GM19239 (cell line): ENCODE measurements at places on chromosomes 7 and 10.

GRCh38 chr10:117775526-117775925, 233.0 kb downstream of the EMX2 start:
- no peak for DNase-seq

DNA sequence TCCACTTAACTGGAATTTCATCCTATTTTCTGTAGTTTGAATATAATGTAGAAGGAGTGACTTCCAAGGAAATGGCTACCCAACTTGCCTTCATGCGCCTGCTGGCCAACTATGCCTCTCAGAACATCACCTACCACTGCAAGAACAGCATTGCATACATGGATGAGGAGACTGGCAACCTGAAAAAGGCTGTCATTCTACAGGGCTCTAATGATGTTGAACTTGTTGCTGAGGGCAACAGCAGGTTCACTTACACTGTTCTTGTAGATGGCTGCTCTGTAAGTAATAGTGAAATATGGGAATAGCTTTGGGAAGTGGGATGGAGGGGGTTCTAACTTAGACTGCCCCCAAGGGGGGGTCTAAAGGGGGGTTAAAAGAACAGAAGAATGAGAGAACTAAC, 34.5 kb downstream of the COL1A2 start:
- DNase-seq: no peak

GRCh38 chr10:78766603-78767002, 302.2 kb upstream of the ZMIZ1 start:
- DNase-seq: no peak

DNA sequence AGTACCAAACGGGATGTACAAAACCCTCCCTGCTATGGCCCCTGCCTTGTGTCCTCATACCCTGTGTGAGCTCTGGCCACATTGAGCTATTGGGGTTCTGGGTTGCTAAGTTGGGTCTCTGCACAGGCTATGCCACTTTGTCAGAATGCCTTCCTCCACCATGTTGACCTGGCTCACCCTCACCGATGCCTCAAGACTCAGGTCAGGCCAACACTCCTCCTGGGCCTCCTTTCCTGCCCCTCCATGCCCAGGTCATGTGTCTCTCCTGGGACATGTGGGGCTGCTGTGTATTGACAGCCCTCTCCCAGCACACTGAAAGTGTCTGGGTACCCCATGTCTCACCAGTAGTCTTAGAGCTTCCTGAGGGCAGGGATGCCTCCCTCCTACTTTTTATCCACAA, 14.6 kb downstream of the TRPV5 start:
- no peak for DNase-seq

GRCh38 chr10:55820071-55820470, 541.0 kb downstream of the ZWINT start:
- DNase-seq: no peak

GRCh38 chr10:62582804-62583208, 208.6 kb downstream of the ZNF365 start:
- no peak for DNase-seq

- DNase-seq: no peak
These were observed 184.5 kb upstream of the BMPER start for GRCh38 chr7:33720870-33721269.

DNA sequence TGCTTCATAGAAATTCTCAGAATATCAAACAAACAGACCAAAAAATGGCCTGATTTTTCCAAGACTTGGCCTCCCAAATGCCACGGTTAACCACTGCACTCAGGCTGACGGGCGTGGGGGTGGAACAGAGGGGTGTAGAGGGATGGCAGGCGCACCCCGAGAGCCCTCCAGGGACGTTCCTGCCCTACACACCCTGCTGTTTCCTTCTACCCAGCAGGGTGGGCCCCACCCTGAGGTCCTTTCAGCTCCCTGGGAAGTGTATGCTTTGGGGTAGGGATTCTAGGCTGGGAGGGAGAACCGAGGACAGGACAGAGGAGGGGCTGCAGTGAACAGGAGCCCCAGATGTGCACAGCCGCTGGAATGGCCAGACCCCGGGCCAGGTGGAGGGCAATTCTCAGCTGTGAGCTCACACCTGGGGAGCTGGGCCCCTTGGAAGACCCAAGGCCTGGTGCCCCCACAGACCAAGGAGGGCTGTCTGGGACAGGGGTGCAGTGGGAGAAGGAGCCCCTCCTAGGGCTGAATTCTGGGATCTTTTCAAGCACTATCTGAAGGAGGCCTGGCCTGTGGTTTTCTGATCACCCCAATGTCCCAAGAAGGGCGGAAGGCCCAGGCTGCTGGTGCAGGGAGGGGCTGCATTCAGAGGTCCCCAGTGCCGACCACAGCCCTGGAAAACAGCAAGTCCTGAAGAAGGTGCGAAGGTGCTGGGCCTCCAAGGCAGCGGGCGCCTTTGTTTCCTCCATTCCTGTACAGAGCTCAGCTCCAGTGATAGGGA, 32.9 kb upstream of the INPP5A start:
- no peak for DNase-seq

- no peak for DNase-seq
These were observed 37.3 kb downstream of the VIPR2 start for GRCh38 chr7:159107161-159107892.

GRCh38 chr7:92768501-92769393, 67.6 kb downstream of the CDK6 start:
- no peak for DNase-seq

GRCh38 chr7:34277016-34277802, 371.9 kb downstream of the BMPER start:
- no peak for DNase-seq

DNA sequence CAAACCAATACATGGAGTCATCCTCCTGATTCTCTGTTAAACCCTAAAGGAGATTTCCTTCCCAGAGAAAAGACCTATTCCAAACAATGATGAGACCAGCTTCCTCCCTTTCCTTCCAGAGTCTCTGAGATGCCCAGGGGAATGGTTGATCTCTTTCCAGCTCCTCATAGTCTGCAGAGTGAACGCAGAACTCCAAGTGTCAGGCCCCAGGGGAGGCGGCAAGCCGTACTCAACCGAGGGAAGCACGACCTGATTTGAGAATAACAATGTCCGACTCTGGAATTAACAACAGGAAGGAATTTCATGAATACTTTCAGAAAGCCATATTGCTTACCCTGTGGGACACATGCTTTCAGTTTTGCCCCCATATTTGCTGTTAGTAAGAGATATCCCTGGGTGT, 241.7 kb upstream of the GLI3 start:
- DNase-seq: no peak

DNA sequence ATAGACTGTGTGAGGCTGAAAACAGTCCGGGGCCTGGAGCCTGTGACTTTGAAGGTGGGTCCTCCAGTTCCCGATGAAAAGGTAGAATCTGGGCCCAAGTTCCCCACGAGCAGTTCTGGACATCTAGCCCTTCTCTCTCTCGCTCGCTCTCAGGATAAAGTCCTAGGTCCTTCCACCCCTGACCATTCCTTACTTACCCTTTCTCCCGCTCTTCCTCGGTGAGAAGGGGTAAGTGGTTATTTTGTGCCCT, 713 bp downstream of the IMMP2L start:
- DNase-seq: no peak

DNA sequence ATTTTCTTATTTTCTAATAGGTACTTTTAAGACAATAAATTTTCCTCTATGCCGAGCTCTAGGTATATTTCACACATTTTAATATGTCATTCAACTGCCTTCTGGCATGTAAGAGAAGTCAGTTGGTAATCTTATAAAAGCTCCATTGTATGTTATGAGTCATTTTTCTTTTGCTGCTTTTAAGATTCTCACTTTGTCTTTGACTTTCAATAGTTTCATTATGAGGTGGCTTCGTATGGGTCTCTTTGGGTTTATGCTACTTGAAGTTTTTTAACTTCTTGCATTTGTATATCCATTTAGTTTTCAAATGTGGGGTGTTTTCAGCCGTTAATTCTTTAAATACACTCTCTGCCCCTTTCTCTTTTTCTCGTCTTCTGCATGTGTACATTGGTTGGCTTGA, 80.5 kb downstream of the ABCA13 start:
- DNase-seq: peak; percentile 9

DNA sequence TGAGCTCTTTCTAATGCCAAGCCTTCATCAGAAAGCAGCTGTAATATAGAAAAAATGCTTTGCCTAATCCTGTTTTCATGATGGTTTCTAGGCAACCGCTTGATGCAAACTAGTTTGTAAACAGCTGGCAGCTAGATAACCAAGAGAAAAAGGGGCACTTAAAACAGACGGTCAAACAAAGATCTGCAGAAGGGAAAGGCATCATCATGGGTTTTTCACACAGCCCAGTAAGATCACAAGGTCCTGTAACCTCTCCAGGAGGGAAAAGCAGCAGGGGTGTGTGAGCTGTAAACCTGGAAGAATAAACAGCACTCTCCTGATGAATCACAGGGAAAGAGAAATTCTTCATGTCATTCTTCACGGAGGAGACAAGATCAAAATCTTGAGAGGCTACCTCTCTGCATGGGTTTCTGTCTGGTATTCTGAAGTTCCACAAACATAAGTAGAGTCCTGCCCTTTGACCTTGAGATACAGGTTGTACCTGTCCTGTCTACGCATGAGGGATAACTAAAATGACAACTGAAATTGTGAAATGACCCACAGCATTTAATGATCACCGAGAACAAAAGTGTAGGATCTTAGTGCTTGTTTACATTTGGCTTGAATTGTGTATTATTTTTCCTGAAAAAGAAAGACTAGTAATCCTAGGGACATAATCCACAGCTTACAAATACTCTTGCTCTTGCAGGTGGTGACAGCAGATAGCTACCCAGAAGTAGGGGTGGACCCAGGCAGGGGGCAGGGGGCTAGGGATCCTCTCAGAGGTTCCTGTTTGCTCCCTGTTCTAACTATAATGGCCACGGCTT, 48.0 kb downstream of the CREB3L2 start:
- DNase-seq: no peak

DNA sequence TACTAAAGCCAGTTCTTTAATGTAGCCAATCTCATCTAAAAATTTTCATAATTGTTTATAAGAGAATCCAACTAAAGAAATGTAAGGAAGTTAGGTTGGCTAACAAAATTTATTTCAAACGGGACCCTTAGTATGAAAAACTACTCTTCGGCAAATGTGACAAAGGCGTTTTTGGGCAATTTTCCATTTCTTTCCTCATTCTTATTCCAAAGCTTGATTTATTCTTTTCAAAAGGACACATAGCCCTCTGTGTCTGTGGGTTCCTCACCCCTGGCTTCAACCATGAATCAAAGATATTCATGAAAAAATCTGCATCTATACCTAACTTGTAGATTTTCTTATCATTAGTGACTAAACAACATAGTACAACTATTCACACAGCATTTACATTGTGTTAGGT, 195.9 kb downstream of the ZMYND11 start:
- DNase-seq: no peak

DNA sequence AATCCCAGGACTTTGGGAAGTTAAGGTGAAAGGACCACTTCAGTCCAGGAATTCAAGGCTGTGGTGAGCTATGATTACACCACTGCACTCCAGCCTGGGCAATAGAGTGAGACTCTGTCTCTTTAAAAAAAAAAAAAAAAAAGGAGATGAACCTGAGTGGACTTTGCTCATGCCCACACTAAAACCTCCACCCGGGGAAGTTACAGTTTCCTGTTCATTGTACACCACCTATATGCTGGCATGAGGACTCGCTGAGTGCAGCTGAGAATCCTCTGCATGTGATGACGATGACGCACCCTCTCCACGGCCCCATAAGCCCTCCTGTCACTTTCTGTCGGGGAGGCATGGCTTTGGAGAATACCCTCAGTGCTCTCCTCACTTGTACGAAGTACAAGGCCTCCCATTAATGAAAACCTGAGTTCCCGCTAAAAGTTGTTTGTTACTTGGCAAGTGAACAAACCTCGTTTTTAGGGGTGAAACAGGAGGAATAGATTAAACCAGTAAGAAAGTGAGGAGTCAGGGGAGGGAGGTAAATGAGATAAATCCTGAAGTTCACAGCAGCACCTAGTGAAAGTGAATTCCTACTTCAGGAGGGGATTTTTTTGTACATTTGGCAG, 15.9 kb downstream of the TMEM176B start:
- DNase-seq: no peak

DNA sequence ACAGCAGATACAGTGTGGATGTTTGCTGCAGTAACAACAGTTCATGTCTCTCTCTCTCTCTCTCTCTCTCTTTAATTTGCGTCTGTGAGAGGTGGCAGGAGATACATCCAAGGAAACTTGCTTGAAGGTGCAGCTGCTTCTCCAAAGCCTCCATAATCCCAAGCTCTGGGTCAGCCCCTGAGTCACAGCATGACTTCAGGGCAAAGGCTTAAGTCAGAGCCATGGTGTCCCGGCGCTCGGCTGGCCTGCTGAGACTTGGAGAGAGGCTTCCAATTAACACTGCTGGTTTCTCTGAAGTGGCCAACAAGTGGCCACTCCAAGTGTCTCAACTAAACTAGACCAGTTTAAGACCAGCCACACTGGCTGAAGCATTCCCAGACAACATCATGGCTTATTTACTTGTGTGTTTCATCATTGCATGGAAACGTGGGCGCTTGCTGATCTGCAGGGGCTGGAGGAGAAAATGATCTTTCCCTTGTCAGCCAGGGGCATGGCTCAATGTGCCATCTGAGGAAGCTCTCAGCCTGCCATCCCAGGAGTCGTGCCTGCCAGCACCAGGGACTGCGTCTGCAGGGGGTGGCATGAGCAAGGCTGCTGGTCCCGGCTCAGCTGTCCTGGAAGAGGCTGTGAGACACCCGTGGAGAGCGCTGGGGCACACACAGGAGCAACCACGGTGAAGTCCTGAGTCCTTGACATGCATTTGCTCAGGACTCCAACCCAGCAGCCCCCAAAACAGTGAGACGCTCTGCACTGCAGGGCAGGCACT, 254.2 kb downstream of the COBL start:
- DNase-seq: no peak

DNA sequence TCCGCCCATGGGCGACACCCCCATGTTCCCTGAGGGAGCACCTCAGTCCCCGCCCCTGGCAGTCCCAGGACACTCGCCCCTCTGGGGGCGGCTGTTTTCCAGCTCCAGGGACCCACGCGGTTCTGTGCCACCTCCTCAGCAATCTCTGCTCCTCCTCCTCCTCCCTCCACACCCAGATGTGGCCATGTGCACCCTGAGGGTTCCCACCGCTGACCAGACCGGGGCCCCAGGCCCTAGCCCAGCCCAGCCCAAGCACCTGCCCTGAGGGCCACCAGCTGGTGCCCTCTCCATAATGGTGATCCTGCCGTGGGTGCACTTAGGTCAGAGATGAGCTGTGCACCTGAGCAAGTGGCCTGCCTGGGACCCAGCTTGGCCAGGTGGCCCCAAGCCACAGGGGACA, 25.1 kb downstream of the AP5Z1 start:
- no peak for DNase-seq

GRCh38 chr7:135102372-135102771, 45.5 kb upstream of the TMEM140 start:
- no peak for DNase-seq

DNA sequence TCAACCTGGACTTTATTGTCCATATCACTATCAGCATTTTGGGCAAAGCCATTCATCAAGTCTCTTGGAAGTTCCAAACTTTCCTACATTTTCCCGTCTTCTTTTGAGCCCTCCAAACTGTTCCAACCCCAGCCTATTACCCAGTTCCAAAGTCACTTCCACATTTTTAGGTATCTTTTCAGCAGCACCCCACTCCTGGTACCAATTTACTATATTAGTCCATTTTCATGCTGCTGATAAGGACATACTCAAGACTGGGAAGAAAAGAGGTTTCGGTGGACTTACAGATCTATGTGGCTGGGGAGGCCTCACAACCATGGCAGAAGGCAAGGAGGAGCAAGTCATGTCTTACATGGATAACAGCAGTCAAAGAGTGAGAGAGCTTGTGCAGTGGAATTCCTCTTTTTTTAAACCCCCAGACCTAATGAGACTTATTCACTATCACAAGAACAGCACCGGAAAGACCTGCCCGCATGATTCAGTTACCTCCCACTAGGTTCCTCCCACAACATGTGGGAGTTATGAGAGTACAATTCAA, 50.2 kb downstream of the NRF1 start:
- DNase-seq: no peak
